ENCODE measurements at places on chromosomes 4 and X.
A peak's percentile ranks its signal among the peaks of the same experiment; 100 is the strongest.

GRCh38 chrX:1246816-1247215 lies 21.8 kb upstream of the CSF2RA start:
- DNase-seq = peak; percentile 74

GRCh38 chr4:88938138-88938537 lies 118.8 kb downstream of the FAM13A start:
- DNase-seq = peak; percentile 70

DNA sequence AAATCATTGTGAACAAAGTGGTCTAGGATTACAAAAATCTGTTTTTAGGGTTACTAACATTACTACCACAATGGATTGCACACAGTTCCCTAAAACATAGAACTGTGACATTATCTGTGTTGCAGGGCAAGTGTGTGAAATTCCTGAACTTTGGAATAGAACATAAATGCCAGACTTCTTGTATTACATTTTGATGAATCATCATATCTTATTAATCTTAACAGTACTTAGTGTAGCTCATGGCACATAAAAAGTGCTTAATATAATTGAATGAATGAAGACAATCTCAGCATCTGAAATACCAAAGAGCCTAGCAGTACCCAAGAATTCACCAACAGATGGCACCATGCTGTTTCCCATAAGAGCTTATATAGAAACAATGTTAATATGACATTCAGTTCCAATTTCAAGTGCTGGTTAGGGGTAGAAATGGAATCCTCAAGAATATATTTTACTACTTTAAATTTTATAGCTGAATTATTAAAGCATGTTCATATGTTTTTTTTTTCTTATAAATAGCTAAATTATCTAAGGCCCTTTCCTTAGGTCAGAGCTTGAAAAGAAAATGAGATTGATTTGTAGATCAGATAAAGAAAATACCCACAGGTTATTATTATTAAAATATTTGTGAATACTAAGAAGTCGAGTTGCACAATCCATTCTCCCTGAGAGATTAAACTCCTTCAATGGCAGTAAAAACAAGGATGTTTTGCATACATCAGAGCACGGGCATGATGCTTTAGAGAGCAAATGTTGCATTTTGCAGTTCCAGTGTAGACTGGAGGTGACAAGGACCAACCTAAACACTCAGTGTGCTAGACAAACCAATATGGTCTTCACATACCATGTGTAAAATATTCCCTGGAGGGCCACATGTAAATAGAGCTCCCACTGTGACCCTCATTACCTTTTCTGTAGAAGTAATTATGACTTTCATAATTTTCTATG lies 25.7 kb upstream of the SHISA3 start:
- DNase-seq = peak; percentile 50

- DNase-seq = no peak
These were observed 391.4 kb downstream of the RAB28 start for GRCh38 chr4:13092702-13093101.

- DNase-seq = no peak
These were observed 287.2 kb downstream of the INPP4B start for GRCh38 chr4:142558851-142559250.

DNA sequence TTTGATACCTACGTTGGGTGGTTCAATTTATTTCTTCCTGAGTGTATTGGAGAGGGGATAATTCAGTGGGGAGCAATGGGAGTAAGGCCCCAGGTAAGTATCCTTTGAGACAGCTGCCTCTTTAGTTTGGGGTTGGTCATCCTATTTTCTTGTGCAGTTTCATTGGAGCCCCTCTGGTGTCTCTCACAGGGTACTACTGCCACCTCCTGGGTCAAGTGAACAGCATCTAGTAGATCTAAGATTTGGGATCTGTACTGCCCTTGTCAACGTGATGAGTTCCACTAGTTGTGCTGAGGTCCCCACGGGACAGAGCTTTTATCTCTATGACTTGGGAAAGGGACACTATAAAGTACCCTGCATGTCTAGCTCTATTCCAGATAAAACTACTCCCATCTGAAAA lies 80.6 kb downstream of the PBDC1 start:
- DNase-seq = peak; percentile 36

- no peak for DNase-seq
These were observed 80.1 kb upstream of the MAML3 start for GRCh38 chr4:140233791-140234696.

DNA sequence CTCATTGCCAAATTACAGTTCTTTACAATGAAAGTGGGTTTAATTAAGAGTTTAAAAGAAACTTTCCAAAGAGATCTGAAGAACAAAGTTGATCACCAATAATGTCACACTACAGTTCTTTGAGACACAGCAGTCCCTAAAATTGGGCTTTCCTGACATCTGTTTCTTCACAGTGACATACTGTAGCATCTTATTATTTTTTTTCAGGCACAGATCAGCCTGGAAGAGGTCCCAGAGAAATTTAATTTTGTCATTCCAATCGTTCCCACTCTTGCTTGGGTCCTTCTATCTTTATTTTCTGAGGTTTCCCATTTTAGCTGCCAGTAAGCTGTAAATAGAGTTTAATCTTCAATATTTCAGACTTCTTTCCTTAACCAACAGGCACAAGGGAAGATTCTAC lies 143.1 kb upstream of the FRMPD4 start:
- DNase-seq = no peak
